Stimulated activated effector memory CD8-positive, alpha-beta T cell treated with anti-CD3 and anti-CD28 coated beads, Interleukin-12 subunit alpha, Interleukin-12 subunit beta, amount 100 ng/mL, for 72 hours (primary cell): ENCODE measurements at places on chromosomes 12 and 14.

DNA sequence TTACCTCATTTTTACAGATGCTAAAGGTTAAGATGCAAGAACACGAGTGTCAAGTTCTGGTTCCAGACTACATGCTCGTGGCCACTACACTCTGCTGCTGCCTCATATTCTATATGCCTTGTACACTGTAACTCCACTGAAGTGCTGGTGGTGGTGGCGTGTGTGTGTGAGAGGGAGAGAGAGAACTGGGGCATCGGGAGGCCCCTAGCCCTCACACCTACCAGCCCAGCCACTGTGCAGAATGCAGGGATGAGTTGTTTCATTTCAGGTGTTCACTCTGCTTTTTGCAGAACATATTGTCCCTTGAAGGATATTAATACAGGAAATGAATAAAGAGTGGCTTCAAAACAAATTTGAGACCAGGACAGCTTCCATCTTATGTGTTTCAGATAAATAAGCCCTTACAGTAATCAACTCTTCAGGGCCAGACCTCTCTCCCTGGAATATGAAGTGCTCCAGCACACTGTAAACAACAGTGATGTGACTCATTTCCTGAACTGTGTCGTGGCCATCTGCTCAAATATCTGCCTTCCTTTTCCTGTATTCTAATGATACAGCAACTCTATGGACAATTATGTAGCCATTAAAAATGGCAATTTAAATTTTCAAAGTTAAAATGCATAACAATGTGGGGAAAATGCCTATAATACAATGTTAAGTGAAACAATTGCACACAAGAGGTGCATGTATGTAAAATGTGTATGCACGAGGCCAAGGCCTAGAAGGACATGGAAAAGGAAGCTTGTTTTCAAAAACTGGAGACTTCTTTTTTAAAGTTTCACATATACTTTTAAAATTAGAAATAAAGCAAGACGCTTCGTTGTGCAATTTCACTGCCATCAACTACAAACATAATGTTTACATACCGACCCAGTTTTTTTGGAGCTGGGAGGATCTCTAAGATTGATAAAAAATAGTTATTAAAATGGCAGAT lies 215.4 kb downstream of the PELI2 start:
- no peak for DNase-seq

DNA sequence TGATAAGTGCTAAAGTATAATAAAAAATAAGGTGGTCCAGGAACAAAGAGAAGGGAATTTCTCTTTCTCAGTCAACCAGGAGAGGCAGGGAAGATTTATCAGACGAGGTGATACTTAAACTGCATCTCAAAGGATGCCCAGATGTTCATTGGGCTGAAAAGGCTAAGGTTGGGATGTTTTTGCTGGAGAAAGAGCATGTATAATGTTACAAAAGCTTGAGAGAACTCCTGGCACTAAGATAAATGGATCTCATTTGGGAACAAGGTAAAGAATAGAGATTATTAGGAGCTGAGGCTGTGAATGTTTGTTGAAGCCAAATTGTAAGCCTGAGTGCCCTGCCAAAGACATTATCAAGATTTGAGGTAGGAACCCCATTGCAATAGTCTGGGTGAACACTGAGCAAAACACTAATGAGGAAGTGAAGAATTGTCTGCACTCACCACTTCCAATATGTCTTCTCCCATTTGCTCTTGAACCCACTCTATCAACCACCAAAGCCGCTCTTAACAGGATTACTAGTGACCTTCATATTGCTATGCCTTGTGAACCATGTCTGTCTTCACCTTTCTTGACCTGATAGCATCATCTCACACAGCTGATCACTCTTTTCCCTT lies 149.0 kb upstream of the ARID2 start:
- no peak for DNase-seq

DNA sequence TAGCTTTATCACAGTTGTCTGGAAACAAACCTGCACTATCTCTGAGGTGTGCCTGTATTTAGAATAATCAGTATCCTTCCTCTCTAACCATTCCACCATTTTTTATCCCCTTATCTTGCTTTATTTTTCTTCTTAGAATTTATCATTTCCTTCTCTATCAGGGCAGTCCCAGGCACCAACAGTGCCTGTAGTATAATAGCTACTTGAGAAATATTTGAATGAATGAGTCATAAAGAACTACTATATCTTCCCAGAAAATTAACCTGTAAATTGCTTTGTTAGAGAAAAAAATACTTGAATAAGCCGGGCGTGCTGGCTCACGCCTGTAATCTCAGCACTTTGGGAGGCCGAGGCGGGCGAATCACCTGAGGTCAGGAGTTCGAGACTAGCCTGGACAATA lies 21.2 kb upstream of the FOXJ2 start:
- no peak for DNase-seq

GRCh38 chr12:84756961-84757360 lies 155.6 kb downstream of the SLC6A15 start:
- no peak for DNase-seq

DNA sequence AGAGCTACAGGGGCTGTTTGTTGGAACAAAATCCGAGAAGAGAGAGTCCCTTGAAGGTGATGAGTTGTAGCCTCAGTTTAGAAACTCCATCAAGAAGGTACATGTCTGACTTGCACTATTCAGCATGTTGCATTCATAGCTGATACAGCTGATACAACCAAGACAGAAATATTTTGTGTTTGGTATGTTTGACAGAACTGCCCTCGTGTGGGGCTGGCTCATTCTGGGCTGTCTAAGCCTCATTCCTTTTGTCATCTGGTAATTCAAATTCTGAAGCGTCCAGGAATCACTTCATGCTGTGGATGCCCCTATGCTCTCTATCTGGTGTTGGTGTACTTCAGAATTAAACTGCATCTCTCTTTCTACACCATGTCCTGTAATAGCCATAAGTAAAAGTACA lies 126.3 kb downstream of the ANO6 start:
- no peak for DNase-seq

DNA sequence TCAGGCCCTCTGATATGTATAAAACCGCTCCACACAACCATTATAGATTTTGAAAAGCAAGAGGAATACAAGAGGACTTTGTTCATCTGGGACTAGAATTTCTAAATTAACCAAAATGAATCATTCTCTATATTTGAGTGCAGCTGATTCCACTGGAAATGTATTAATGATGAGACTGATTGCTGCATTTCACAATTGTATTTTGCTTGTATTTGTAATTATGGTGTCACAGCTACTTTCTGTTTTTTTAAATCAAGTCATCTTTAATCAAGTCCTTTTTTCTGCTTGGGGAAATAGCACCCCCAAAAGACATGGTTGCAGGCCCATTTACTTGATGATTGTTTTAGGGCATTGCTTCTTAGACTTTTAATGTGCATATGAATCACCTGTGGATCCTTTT lies 162.4 kb downstream of the KICS2 start:
- no peak for DNase-seq

DNA sequence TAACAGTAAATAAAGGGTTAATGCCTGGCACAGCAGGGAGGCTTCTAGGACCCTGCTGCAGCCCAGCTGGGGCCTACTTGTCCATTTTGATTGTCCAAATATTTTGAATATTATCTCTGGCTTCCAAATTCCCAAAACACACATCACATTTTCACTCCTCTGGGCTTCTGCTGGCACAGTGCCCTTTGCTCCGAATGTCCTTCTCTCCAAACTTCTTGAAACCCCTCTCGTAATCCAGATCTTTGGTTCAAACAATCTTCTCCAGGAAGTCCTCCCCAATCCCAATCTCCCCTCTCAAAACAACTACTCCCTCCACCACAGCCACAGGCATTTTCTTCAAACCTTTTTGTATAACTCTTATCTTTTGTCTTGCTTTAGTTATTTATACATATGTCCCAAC lies 225.6 kb downstream of the PPM1H start:
- DNase-seq: no peak

GRCh38 chr12:123387508-123388176 lies 3.7 kb downstream of the KMT5A start:
- DNase-seq: no peak

DNA sequence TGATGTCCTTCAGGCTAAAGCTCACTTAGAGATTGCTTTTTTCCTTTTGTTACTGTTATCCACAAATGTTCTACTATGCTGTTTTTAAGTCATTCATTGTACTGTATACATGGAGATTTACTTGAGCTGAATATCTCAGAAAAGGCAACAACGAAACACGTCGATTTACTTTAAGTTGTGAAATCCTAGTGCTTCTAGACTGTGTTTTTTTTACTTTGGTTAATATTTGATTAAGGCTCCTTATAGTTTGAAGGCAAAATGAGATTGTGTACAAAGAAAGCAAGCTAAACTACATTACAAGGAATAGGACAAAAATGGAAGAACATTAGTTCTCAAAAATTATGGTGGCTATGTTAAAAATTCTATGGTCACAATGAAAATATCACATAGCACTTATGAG lies 114.5 kb downstream of the SLC35F4 start:
- no peak for DNase-seq

- no peak for DNase-seq
Observed at GRCh38 chr12:7612851-7613250, 52.9 kb downstream of the APOBEC1 start.

- no peak for DNase-seq
Observed at GRCh38 chr14:55128386-55129085, 516 bp upstream of the LGALS3 start.
